ENCODE measurements at places on chromosomes 1 and 21.

- DNase-seq, result no peak
These were observed 34.7 kb downstream of the LRRC8D start for GRCh38 chr1:89855413-89856123.

DNA sequence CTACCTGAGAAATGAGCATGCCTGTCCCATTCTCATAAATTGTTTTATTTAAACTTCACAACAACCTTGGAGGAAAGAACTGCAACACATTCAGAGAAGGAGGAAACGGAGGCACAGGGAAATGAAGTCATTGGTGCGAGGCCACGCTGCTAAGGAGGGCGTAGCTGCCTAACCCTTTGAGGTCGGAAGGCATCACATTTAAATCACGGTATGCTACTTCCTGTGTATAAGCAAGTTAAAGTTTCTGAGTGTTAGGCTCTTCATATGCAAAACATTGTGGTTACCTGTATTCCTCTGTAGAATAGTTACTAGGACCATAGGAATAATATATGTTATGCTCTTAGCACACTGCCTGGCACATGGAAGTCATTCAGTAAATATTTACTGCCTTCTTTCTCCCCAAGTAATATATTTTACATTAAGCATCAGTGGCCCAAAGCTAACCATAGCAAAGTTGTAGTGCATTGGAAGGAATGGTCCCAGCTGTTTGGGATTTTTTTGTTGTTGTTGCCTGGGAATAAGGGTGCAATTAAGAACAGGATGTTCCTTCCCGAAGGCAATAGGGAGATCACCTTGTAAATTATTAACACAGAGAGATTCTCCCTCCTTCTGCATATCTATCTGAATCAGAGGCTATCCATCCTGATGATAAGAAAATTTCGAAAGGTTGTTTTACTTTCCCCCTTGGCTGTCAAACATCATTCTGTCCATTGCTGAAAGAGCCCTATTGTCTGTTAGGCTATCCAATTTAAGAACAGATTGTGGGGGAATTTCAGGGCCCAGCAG, 192.2 kb upstream of the C8B start:
- no peak for DNase-seq

- peak; percentile 88 for DNase-seq
These were observed 834 bp upstream of the ELF3 start for GRCh38 chr1:202009326-202010179.

DNA sequence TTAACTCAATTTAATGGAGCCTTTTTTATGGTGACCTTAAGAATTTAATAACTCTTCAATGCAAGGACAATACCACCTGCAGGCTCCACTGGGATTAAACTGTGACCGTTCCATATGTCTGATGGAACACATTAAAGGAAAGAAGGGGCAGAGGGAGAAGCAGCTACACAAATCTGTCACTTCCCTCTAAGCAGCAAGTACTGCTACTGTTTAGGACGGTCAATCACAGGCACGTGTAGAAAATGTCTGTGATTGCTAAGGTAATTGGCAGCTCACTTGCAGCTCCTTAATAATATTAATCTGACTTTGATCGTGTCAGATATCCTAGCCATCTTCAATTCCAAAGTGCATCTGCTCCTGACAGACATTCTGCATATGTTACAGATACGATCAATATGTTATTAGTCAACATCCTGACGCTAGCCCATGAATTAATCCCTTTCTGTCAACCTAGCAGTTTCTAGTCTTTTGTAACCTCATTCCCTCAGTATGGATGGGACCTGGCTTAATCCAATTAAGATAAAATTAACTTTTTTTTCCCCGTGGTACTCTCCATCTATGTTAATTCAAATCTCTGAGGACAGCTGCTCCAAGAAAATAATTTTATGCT, 1012.4 kb downstream of the AMY1C start:
- no peak for DNase-seq

All from HTR-8/SVneo (cell line).